ENCODE measurements at places on chromosomes 6 and 20.

GRCh38 chr20:38148328-38149102 lies 16.6 kb downstream of the TGM2 start:
- DNase-seq = no peak

GRCh38 chr6:127013865-127014264 lies 104.6 kb upstream of the RSPO3 start:
- DNase-seq = no peak

DNA sequence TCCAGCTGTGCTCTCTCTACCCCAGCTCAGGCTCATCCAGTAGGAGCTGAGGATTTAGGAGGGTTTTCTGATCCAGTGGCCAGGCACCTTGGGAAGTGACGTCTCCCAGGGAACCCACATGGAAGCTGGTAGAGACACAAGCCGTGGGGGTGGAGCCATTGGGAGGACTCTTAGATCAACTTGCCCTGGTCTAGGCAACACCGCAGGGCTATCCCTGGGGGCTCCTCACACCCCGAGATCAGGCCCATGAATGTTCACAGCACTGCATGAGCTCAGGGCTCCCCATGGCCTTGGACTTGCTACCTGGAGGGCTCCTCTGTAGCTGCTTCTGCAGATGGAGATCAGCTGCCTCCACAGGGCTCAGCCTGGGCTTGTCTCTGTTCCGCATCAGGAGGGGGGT lies 112.1 kb downstream of the CDH4 start:
- DNase-seq = no peak

DNA sequence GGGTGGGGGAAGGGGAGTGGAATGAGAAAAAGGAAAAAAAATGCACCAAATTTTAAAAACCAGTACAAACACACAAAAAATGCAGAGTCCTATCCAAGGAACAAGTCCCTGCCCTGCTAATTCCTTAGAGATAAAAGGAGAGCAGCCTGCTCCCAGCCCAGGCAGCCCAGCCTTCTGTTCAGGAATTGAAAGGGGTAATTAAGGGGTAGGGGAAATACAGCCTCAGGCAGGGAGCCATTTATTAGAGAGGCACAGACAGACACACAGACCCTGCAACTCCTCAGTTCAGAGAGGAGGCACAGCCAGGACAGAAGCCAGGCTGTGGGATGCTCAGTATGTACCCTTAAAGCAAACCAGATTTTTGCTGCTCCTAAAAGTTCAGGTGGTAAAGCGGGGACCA lies 137.2 kb downstream of the EYA2 start:
- no peak for DNase-seq

- no peak for DNase-seq
These were observed 108.1 kb downstream of the IRF4 start for GRCh38 chr6:499617-500016.

DNA sequence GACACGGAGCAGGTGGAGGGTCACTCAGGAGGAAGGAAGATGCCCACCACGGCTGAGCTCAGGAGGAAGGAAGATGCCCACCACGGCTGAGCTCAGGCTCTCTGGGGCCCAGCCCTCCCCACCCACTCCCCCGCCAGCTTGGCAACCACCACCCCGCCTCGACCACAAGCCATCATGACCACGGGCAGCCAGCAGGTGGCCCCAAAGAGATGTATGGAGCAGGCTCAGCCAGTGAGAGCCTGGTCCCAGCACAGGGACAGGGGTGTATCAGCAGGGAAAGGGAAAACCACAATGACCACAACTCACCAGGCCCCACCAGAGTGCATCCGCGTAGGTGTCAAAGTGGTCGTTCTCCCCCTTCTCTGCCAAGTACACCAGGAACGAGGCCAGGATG lies 30.4 kb downstream of the KCNQ2 start:
- no peak for DNase-seq

DNA sequence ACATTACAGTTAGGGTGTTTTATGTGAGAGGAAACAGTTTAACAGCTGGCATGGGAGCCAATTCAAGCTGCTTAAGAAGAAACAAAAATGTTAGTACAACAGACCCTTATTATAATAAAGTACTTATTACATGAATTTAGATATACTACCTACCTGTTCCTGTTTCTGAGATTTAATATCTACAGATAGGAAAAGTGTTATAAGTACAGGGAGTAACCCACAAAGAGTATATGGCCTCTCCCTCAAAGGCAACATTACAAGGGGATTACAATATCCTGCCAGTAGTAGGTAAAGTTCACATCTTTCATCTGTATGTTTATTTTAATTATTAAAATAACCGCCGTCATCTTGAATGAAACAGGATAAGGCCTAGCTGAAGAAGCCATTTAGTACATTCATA lies 1.8 kb upstream of the ME1 start:
- DNase-seq = no peak

DNA sequence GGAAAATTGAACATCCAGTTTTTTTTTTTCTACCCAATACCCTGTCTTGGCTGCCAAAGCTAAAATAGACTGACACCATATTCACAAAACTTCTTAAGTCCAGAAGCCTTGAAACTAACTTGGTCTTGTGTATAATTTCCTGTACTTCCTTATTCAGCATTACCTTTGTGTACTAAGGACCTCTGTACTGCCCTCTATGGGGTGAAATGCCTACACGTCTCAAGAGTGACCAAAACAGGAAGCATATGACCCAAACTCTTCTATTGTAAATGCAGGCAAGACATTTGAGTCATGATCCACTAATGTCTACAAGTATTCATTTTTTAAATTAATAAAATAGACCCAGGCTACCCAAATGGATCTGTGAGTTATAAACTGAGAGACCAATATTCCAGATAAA lies 50.4 kb downstream of the HMGCLL1 start:
- DNase-seq = peak; percentile 24

DNA sequence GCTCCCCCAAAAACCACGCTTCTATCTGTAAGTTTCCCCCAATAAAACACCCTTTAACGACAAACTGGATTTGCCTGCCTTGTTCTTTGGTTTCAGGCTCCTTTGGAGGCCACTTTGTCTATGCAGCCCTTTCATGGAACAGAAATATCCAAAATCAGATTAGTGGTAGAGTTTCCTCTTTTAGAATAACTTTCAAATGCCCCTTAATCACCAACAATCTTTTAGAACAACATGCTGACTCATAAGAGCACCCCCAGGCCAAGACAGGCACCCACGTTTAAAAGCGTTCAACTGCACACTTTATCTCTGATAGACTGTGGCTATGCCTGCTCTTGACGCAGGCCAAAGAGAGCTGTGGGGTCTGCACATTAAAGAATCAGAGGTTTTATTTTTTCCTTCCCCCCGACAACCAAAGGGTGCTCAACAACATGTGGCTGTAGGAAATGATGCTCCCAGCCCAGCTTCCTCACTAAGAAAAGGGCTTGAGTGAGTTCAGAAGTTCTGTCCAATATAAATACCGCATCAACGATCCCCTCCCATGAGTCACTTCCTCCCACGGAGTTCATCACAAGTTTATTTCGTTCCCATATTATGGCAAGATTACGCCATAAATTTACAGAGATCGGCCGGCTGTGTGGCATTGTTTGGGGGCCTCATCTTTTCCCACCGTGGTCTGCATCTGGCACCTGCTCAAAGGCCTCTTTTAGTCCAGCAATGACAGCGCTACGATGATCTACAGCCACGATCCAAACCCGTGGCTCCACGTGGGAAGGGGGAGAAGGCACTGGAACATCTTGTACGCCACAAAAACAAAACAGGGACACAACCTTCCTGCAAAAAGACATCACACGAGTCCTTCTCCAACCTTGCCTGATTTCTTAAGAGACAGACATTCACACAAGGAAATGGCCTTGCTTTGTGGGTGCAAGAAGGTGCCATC lies 88.8 kb upstream of the NFATC2 start:
- peak; percentile 97 for DNase-seq
